ENCODE measurements at places on chromosomes 7 and 10.

DNA sequence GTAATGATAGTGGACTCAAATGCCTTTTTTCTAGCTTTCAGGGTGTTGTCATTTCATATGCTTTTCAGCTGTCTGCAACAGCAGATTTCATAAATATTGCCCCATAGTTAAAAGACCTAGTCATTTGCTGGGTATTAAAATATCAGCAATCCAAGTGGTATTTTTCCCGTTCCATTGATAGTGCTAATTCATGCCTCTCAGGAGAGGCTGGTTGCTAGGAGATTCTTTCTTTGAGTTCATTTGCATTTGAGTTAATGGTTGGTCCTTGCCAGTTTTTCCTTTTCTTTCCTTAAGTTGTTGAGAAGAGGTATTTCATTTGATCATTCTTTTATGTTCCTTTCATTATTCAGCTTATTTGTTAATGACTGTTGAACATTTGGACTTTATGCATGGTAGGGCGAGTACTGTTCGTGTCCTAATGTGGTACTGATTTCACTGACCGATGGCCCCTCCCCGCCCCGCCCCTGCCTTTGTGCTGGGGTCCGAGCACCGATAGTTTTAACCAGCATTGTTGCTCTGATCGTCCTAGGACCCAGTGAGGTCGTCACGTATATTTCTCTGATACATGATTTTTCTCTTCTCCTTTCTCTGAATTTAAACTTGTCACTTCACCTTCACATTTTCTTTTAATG lies 128.6 kb downstream of the CCNY start:
- no peak for DNase-seq

DNA sequence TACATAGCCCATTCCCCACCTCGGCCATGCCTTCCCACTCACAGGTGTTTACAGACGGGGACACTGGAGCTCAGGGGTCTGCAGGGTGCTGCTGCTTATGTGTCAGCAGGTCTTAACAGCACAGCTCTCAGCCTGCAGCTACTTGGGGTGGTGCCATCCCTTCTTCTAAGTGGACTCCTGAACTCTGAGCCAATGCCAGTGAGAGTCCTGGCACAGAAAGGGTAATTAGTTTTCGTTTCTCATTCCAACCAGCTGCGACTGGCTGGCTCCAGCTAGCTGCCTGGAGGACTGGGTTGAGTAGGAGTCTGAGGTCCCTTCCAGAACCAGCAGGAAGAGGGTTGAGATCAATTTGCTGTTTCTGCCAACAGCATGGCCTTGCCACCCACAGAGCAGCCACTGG lies 88.3 kb upstream of the AGK start:
- no peak for DNase-seq

DNA sequence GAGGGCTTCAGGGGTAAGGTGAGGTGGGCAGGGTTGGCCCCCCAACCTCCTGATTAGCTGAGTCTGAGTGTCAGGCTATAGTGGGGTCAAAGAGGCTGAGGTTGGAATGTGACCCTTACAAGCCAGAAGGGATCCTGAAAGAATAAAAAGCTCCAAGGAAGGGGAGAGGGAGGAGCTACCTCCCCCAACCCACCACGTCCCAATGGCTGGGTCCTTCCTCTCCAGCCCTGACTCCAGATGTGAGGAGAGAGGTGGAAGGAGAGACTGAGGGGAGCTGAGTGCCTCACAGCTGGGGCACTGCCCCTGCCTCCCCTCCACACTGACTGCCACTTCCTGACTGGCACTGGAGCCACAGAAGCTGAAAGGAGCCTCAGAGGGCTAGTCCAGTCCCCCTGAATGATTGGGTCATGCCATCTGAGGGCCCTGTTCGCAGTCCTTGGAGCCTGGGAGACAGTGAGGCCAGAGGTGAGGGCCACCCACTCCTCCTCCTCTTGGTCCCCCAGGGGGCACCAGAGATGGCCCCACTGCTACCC lies 20.6 kb downstream of the IMPDH1 start:
- DNase-seq: no peak

GRCh38 chr7:155931396-155932085 lies 119.3 kb upstream of the SHH start:
- DNase-seq: no peak

- DNase-seq: peak; percentile 73
These were observed 96.1 kb upstream of the MKLN1 start for GRCh38 chr7:131231381-131232220.

- no peak for DNase-seq
These were observed 567 bp downstream of the KCNH2 start for GRCh38 chr7:150977382-150978125.

DNA sequence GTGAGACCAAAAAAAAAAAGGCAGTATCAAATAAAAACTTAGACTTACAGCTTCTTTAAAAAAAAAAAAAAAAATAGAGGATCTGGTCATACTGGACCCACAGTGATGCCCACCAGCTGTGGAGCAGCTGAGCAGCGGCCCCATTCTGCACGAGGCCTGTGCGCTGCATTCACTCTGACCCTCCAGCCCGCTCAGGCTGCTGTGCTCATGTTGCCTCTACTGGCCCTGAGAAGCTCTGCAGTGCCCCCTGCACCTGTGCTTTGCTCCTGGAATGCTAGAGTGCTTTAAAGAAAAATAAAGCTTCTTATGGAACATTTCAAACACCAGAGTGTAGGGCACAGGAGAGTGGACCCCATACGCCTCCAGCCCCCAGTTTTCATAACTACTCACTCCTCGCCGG lies 33.2 kb downstream of the TMEM120A start:
- DNase-seq: no peak

GRCh38 chr7:30348083-30348560 lies 63.7 kb downstream of the ZNRF2 start:
- DNase-seq: peak; percentile 51

DNA sequence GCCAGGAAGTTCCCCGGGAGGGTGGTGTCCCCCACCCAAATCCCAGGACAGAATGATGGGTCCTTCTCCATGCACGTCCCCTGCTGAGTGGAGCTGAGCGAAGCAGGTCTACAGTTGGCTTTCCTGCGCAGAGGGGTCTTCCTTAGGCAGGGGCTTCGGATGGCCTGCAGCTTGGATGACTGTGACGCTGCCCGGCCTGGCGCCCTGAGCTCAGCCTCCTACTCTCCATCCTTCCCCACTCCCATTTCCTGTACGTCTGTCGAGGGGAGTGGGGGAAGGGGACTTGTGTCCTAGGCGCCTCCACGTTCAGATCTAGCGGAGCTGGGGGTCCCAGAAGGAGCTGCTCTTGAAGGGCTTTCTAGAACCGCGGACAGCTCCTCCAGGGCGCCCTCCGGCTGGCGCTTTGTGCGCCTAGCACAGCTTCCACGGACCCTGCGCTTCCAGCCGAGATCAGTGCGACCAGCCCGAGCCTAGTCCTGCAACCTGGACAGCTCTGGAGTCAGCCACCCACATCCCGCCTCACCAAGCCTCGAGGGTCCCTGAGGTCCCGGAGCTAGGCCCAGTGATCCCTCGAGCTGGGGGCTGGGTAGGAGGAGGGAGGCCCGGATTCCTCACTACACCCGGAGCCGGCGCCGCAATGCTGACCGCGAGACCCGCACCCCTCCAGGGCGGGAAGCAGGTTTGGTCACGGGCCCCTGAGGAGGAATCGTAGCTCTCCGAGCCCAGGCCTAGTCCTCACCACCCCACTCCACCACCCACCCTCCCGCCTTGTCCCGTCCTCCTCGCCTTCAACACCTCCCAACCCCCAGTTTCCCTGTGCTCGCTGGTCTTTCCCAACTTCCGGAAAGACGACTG lies 1.9 kb downstream of the GRID1 start:
- peak; percentile 20 for DNase-seq

DNA sequence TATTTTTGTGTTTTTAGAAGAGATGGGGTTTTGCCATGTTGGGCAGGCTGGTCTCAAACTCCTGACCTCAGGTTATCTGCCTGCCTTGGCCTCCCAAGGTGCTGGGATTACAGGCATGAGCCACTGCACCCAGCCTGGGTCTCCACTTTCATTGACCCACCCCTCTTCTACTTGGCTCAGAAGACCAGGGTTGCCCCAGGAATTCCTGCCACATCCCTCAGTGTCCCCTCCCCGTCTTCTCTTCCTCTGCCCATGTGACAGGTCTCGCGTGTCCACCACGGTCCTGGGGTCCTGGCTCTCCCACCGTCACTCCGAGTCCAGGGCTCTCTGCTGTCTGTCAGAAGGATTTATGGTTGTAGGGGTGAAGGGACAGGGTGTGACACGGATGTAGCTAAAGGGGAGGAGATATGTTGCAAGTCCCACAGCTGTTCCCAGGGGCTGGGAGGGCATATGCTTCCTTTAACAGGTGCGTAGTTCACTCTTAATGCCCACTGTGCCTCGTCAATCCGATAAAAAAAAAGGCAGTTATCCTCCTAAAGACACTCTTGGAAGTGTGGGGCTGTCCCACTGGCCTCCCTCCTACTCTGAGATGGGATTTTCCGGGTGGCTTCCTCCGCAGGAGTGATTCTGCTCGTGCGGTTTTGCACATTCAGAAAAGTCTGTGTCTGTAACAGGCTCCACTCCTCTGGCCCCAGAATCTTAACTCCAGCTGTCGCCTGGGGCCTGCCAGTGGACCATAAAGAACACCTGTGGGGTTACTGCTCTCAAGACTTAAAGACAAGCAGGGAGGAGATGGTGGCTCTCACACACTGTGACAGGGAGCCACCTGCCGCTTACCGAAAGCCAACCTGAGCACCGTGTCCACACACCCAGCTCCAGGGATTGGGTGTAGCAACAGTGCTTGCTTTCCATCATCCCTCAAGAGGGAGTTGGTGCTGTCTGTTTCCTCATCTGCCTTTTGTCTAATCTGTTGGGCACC lies 36.7 kb upstream of the SHH start:
- no peak for DNase-seq

- DNase-seq: no peak
These were observed 82.1 kb downstream of the GRID1 start for GRCh38 chr10:86284355-86285105.

- no peak for DNase-seq
These were observed 14.4 kb upstream of the GSTK1 start for GRCh38 chr7:143248761-143249354.

GRCh38 chr7:136655414-136655813 lies 213.0 kb upstream of the CHRM2 start:
- DNase-seq: no peak

DNA sequence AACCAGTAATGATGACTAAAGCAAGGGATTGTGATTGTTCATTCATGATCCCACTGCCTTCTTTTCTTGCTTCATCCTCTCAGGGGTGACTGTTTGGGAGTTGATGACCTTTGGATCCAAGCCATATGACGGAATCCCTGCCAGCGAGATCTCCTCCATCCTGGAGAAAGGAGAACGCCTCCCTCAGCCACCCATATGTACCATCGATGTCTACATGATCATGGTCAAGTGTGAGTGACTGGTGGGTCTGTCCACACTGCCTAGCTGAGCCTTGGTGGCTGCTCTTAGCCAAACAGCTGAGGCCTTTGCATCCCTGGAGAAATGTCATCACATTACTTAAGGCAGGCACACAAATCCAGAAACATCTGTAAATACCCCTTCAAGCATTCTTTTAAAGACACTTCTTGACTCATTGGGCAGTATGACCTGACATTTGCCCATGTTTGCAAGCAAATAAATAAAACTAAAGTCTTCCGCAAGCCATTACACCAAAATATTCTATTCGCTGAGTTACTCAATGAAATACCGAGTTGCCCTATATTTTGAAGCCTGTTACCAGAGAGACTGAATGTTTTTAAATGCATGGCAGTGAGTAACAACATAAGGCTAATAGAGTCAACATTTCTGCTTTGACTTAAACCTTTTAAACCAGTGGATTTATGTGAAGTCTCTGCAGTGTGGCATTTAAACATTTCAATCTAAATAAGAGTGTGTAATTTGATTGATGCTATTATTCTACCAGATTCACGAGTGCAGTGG lies 166.3 kb upstream of the LANCL2 start:
- no peak for DNase-seq

GRCh38 chr7:39758234-39758970 lies 135.0 kb downstream of the RALA start:
- DNase-seq: no peak

Measured in stimulated activated CD4-positive, alpha-beta T cell treated with anti-CD3 and anti-CD28 coated beads, Interleukin-2, amount 100 ng/mL, for 24 hours (primary cell).